ENCODE measurements at places on chromosomes 13 and 19.

DNA sequence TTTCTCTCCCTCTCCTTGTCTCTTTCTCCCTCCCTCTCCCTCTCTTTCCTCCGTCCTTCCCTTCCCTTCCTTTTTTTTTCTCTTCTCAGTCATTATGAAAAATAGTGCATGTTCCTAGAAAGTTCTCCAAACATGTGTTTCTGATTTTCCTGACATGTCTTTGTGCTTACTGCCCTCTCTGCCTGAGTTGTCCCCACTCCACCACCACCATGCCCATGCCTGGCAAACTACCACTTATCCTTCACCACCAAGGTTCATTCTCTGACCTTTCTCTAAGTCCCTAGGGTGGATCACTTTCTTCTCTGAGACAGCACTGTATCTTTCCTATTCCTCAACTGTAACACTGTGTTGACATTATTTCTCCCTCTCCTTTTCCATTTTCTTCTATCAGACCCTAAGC, 98.2 kb downstream of the LACC1 start:
- no peak for DNase-seq

DNA sequence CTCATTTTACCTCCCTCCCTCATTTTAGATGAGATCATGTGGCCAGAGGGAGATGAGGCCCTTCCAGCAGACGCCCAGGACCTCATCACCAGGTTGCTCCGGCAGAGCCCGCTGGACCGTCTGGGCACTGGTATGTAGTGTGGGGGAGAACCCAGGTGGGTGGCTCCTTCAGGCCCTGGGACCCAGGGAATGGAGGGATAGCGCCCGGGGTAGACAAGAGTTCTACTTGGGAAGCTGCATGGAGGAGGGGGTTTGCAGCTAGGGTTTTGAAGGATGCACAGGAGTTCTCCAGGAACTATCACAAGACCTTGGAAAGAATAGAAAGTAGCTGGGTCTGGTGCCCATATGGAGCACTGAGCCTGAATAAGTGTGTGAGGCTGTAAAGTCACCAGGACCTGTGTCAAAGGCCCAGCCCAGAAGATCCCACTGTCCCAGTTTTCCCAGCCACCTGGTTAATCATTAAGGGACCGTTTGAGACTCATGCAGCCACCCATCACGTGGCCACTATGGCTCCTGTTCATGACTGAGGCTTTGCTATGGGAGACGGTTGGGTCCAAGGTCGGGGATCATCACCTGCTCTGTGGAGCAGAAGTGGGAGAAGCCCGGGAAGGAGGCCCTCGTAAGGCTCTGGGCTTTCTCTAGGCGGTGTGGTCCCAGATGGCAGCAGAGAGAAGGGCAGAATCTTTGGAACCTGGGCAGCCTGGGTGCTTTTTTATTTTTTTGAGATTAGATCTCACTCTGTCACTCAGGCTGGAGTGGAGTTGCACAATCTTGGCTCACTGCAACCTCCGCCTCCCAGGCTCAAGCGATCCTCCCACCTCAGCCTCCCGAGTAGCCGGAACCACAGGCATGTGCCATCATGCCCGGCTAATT, 17.0 kb upstream of the PIK3R2 start:
- DNase-seq, result no peak

GRCh38 chr13:35160896-35161295, 218.8 kb downstream of the NBEA start:
- DNase-seq, result no peak

DNA sequence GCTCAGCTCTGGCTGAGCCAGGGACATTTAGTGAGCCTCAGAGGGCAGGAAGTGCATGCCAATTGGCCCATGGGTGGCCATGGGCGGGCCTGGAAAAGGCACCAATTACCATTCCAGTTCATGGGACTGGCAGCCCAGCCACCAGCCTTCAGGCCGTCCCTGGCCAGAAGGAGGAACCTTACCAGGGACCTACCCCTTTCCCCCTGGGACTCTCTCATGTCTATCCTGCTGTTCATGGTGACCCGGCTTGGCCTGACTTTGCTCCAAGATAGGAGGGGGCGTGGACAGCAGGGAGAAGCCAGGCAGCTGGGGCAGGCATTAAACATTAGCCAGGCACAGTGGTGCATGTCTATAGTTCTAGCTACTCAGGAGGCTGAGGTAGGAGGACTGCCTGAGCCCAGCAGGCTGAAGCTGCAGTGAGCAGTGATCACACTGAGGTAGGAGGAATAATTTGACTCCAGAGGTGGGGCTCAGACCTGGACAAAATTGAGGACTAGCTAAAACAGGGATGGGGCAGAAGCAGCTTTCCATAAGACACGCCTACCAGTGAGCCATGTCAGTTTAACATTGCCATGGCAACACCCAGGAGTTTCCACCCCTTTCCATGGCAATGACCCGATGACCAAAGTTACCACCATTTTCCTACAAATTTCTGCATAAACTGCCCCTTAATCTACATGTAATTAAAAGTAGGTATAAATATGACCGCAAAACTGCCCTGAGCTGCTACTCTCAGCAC, 14.3 kb upstream of the ZNF426 start:
- DNase-seq, result no peak

DNA sequence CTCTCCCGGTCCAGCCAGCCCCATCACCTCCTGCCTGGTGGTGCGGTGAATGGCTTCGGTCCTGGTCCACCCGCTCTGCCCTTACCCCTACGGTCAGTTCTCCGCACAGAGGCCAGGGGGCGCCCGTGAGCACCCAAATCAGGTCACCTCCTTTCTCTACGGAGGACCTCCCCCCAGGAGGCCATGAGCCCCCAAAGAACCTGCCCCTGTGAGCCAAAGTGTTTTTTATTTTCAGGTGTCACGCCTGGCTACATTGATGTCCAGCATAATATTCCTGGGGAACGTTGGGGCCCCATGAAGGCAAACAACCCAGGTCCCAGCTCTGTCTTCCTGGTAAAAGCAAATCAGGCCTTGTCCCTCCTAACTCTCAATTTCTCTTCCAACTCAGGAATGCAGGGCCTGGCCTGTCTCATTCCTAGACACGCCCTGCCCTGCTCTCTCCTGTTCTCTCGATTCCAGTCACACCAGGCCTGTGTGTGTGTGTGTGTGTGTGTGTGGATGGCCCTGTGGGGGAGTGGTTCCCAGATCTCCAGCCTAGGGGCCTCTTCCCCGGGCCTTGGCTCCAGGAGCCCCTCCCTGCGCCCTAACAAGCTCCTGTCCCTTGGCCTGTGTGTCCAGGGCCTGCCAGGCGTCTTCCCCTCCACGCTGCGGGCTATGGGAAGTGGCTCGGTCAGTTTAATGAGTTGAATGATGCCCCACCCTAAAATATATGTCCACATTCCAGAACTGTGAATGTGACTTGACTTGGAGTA, 9.7 kb upstream of the GIPC1 start:
- peak; percentile 74 for DNase-seq

DNA sequence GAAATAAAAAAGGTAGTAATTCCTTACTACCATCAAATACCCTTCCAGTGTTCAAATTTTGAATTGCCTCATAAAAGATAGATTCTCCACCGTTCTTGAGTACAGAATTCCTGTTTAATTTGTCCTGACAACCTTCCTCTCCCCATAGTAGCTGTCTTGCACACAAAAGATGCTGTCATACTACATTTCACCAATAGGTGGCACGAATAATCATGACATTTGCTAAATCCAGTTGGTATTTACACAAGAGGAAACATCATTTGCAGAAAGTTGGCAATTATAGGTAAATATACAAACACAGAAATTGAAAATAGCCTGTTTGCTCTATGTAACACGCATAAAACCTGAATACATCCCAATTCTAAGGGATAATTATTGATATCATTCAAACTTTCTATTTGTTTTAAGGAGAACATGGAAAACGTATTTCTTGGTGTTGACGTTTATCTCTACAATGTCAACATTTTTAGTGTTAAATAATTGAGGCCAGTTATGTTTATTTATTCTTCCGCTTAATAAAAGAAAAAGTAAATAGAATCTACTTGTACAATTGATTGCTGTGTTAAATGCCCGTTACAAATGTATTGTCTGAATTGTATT, 58.3 kb upstream of the CLDN10 start:
- DNase-seq, result no peak

GRCh38 chr19:32017176-32017953, 328.0 kb upstream of the ZNF507 start:
- DNase-seq, result no peak

DNA sequence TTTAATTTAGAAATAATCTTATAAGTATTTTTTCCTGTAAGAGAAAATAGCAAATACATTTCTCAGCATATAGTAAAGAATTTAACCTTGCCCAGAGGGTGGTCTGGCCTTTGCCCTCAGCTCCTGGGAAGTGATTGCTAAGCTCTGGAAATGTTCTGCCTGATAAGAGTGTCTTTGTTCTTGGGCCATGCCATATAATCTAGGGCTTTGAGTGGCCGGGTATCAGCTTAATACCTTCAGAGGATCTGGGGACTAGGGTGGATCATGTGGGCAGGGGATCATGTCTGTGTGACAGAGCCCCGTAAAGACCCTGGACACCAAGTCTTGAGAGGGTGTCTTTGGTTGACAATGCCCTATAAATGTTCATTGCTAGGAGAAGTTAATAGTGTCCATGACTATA, 1032.4 kb upstream of the MIR17HG start:
- no peak for DNase-seq

DNA sequence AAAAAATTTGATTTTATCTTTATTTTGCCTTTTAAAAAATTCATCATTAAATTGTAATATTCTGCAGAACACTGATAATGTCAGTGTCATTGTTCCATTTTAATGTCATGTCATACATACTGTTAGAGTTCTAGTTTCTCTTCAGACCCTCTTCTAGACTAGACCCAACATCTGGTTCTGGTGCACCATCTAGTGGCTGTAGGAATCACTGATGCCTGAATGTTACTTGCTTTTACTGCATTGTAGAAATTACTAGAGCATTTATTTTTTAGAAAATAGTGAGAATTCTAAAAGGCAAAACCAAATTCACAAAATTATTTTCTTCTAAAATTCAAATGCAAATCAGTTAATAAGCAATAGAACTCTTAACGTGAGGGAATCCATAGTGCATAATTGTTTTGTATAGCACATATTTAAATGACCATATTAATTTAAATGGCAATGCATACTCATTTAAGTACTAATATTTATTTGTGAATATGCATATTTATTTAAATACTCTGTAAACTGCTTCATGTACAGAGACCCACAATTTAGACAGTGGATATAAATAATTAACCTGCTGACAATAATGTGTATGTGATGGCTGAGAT, 425.7 kb downstream of the KLF12 start:
- peak; percentile 53 for DNase-seq

GRCh38 chr19:54439174-54439851, 9.7 kb upstream of the LENG8 start:
- no peak for DNase-seq

DNA sequence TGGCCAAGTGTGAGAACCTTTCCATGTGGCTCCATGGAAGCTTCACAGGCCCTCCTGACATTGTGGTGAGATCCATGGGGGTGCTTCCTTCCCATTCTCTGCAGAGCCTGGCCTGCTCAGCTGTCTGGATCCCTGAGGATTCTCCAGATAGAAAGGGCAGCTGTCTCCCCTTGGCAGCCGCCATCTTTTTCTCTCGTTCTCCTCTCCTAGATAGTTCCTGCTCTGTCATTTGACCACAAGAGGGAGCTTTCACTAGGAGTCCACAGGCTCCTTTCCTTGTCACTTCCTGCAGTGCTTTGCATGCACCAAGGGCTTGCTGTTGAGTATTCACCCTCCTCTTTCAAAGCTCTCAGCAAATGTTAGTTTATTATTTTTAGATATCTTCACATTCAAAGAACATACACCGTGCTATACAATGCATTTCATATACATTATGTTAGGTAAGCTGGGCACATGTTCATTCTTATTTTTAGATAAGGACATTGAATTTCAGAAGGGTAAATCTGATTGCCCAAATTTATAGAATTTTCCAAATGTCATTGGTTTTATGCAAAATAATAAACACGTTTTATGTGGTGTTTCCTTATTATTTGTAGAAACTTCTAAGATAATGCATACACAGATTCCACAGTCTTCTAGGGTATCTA, 133.2 kb downstream of the FRY start:
- no peak for DNase-seq

GRCh38 chr13:109844396-109844795, 58.0 kb upstream of the IRS2 start:
- no peak for DNase-seq

- DNase-seq, result no peak
These were observed 1.7 kb upstream of the SLC10A2 start for GRCh38 chr13:103067751-103068555.

All from activated CD4-positive, alpha-beta T cell treated with anti-CD3 and anti-CD28 coated beads, Interleukin-2, amount 50 U/mL, for 1 hour (primary cell).